Calu3 (cell line): ENCODE measurements at places on chromosomes 11 and 22. TPM values are rescaled to one million over a fixed set of nuclear protein-coding genes. Genes with fewer than 3 reads are reported as not detected.

Gene CACNA1I
- 0.05 and 0.07 TPM in 2 replicates for total RNA-seq

Gene TBRG1
- total RNA-seq: 18.8 and 19.1 TPM in 2 replicates

Gene OR52I1
- total RNA-seq: not detected in 2 replicates

Gene AP2A2
- total RNA-seq: 82.9 and 92.9 TPM in 2 replicates

Gene MOV10L1
- total RNA-seq: not detected in 2 replicates

Gene SERGEF
- total RNA-seq: 23.8 and 28.1 TPM in 2 replicates

Gene CDCA5
- total RNA-seq: 53.4 and 55.4 TPM in 2 replicates

Gene LYVE1
- not detected in 2 replicates for total RNA-seq

GRCh38 chr11:82927264-82927880 lies 25.8 kb downstream of the DDIAS start:
- no peaks in the 10 kb centered on the region for H3K4me1 ChIP-seq
- H3K4me3 ChIP-seq: no peak overlapping the region
- H3K27me3 ChIP-seq: no peaks in the 10 kb centered on the region
- peak; percentile 16 for DNase-seq
- no peaks in the 10 kb centered on the region for H3K36me3 ChIP-seq

- peaks cover 44% of the 10 kb centered on the region for H3K36me3 ChIP-seq
- DNase-seq: peak; percentile 92
- no peaks in the 10 kb centered on the region for H3K27me3 ChIP-seq
- H3K4me3 ChIP-seq: peak within 1 kb of the TSS; percentile 76
- peak within 1 kb of the TSS; percentile 46 for H3K27ac ChIP-seq
- peaks cover 22% of the 10 kb centered on the region for H3K4me1 ChIP-seq
Measured at GRCh38 chr22:38755911-38756532, at the start of gene SUN2. SUN2 (minus strand) TSS chr22:38755998; CDS start chr22:38752628, 3,370 bp downstream.

DNA sequence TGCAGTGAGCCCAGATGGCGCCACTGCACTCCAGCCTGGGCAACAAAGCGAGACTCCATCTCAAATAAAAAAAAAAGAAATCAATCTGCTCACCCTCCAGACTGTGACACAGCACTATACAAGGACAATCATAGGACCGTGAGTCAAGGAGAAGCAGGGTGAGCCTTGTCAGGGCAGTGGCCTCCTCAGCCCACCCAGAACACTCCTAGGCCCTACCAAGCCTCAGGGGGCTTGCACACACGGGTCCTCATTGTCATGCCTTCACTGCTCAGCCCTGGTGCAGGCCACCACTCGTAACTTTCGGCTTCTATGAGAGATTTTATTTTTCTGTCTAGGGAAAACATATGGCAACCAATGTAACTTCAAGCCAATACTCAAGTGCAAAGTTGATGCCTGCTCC lies 35.8 kb downstream of the DGCR2 start:
- H3K4me3 ChIP-seq: no peak overlapping the region
- peak overlapping the region; percentile 36 for H3K27ac ChIP-seq
- peaks cover 18% of the 10 kb centered on the region for H3K36me3 ChIP-seq
- peaks cover 10% of the 10 kb centered on the region for H3K4me1 ChIP-seq

GRCh38 chr22:31346733-31347250 lies 646 bp upstream of the PATZ1 start:
- peak overlapping the region; percentile 63 for H3K27ac ChIP-seq
- H3K4me3 ChIP-seq: peak overlapping the region; percentile 81

DNA sequence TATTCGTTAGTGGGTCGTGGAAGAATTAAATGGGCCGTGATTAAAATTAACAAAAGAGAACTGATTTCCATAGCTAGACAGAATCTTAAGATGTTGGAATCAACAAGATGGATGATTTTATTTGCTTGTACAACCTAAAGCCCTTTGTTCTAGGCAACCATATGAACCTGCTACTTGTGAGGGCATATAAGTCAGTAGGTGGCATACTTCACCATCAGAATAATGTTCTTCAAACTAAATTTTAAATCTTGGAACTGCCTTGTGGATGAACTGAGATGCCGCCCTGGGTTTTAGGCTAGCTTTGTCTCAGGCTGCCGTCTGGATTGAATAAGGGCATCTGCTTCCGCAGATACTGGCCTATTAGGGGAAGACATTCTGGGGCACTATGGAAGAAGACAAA lies 40.9 kb downstream of the CSRP3 start:
- H3K27ac ChIP-seq: no peak overlapping the region
- peaks cover 13% of the 10 kb centered on the region for H3K4me1 ChIP-seq
- H3K27me3 ChIP-seq: no peaks in the 10 kb centered on the region

DNA sequence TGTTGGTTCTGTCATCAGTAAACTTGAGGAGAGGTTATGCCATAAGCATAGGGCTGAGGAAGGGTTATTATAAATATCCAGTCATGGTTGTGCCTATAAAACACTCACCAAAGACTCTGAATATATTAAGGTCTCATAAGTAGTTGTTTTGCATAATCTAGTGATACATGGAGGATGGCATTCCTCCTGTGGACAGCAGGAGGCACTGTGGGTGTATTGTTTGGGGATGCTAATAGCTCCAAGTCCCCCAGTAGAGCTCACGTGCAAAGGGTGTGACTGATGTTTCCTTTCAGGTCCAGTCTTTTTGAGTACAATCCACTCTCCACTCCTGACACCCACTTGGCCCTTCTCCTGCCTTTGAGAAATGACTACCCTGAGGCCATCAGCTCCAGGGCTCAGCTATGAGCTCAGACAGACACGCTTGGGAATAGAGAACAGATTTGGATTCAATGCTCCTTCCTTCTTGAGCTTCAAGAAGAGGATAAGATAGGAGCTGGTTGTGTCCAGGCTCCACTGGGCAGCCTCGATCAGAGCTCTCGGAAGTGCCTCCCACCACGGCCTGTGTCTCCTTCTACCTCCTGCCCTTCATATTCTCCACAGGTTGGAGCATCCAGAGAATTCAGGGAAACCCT lies 85.2 kb upstream of the IGLL5 start:
- peaks cover 87% of the 10 kb centered on the region for H3K27me3 ChIP-seq
- H3K4me1 ChIP-seq: no peaks in the 10 kb centered on the region
- no peak overlapping the region for H3K4me3 ChIP-seq
- no peak overlapping the region for H3K27ac ChIP-seq
- H3K36me3 ChIP-seq: no peaks in the 10 kb centered on the region

DNA sequence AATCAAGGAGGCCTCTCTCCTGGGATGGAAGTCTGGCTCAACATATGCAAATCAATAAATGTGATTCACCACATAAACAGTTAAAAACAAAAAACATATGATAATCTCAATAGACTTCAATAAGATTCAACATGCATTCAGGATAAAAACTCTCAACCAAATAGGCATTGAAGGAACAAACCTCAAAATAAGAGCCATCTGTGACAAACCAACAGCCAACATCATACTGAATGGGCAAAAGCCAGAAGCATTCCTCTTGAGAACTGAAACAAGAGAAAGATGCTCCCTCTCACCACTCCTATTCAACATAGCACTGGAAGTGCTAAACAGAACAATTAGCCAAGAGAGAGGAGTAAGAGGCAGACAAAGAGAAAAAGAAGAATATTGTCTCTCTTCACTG lies 54.0 kb upstream of the SEZ6L start:
- no peak for DNase-seq
- no peak overlapping the region for H3K4me3 ChIP-seq
- H3K27ac ChIP-seq: no peak overlapping the region

GRCh38 chr11:119041821-119042514 lies 11.3 kb upstream of the SLC37A4 start:
- DNase-seq: no peak
- no peaks in the 10 kb centered on the region for H3K27me3 ChIP-seq
- H3K4me3 ChIP-seq: no peak overlapping the region

DNA sequence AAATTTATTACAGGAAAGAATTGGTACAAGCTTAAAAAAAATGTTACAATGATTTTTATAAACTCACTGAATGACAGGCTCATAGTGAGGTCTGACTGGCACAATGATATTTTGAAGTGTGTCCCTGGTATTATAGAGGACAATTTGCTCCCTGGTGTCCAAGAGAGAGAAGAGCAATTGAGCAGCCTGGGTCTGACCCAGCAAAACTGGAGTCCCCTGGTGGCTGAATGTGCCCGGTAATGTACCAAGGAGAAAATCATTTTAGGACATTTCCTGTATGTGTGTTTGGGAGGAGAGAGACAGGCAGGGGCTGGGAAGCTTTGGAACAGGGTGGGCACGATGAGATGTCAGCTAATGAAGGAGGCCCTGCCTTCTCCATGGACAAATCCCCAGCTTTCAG lies 125.3 kb downstream of the APOL5 start:
- H3K36me3 ChIP-seq: peaks cover 12% of the 10 kb centered on the region
- no peak overlapping the region for H3K27ac ChIP-seq
- H3K27me3 ChIP-seq: no peaks in the 10 kb centered on the region
- DNase-seq: peak; percentile 66
- peaks cover 42% of the 10 kb centered on the region for H3K4me1 ChIP-seq

DNA sequence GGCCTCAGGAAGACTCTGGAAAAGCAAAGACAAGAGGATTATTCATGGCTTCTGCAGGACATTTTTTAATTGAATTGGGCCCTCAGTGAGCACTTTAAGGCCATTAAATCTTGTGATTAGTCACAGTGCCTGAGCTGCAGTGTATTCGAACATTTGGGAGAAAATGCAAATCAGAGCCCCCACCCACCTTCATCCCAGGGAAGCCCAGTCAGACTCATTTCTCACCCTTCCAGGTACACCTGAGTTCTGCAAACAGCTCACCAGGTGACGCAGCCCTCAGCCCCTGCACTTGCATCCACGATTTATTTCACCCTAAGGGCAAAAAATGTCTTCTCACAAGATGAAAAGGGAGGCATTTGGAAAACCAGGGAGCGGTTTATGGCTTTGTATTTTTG lies 128.7 kb downstream of the MPPED1 start:
- no peak for DNase-seq
- H3K27ac ChIP-seq: no peak overlapping the region
- peaks cover 55% of the 10 kb centered on the region for H3K27me3 ChIP-seq

DNA sequence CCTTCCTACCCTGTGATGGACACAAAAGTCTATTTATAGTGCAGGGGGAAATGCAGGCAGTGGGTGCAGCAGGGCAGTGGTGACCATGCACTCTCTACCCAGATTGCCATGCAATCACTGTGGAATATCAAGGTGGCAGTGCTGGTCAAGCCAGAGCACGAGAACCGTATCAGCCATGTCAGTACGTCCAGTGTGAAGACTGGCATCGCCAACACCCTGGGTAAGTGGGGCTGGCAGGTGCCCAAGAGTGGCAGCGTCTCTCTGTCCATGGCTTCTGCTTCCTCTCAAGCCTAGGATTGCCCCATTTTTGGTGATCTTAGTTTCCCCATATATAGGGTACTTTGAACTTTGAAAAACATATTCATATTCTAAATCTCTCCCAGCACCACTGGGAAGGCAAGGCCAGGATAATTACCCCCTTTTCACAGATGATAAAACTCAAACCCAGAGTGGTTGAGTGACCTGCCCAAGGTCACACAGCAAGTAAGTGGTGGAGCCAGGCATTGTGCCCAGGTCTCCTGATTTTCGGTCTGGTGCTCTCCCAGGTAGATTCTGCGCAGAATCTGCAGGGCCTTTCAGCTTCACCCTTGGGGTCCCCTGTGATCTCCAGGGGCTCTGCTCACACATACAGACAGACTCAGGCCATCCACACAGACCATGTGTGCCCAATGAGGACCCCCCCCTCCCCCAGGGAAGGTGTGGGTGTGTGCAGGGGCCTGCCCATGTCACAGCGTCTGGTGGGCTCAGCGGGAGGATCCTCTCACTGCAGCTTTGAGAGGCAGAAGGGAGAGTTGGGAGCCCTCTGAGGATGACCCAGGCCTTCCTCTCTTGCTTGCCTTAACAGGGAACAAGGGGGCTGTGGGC lies 7.1 kb downstream of the INPPL1 start:
- H3K36me3 ChIP-seq: peaks cover 41% of the 10 kb centered on the region
- no peak overlapping the region for H3K27ac ChIP-seq
- no peak for DNase-seq
- no peak overlapping the region for H3K4me3 ChIP-seq
- no peaks in the 10 kb centered on the region for H3K4me1 ChIP-seq

GRCh38 chr11:45102810-45103621 lies 43.4 kb upstream of the PRDM11 start:
- peaks cover 7% of the 10 kb centered on the region for H3K4me1 ChIP-seq
- no peak overlapping the region for H3K4me3 ChIP-seq
- peak; percentile 62 for DNase-seq
- no peak overlapping the region for H3K27ac ChIP-seq

DNA sequence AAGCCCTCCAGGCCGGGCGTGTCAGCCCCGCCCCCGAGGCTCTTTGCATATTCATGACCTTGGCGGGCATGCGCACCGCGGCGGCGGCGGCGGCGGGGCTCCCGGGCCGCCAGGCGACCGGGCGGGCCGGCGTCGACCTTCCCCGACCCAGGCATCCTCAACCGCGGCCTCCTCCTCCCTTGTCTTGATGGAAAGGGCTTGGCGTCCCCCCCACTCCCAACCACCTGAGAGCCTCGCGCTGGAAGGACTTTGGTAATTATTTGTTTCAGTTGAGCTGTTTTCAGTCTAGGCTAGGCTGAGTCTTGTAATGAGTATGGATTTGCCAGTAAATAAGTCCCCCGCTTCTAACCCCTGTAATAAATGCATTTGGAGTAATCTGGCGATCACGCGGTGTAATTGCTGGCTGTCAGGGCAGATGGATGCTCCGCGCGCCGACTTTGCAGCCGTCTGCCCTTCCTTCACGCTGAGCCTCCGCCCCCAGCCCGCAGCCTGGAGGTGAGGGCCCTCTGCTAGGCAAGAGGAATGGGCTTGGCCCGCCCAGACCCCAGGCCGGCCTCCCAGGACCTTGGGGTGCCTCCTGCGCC lies 25.2 kb downstream of the FLRT1 start:
- H3K27ac ChIP-seq: no peak overlapping the region
- H3K27me3 ChIP-seq: no peaks in the 10 kb centered on the region
- H3K4me1 ChIP-seq: no peaks in the 10 kb centered on the region
- peaks cover 4% of the 10 kb centered on the region for H3K36me3 ChIP-seq

- H3K36me3 ChIP-seq: peaks cover 60% of the 10 kb centered on the region
- H3K27ac ChIP-seq: no peak overlapping the region
- H3K27me3 ChIP-seq: no peaks in the 10 kb centered on the region
- no peak overlapping the region for H3K4me3 ChIP-seq
- peak; percentile 57 for DNase-seq
Measured at GRCh38 chr22:20803696-20804324, 29.9 kb downstream of the SERPIND1 start.

- H3K36me3 ChIP-seq: no peaks in the 10 kb centered on the region
- no peak for DNase-seq
- peaks cover 26% of the 10 kb centered on the region for H3K27me3 ChIP-seq
- H3K4me3 ChIP-seq: no peak overlapping the region
Measured at GRCh38 chr22:50105208-50106100, 15.6 kb downstream of the MOV10L1 start.

DNA sequence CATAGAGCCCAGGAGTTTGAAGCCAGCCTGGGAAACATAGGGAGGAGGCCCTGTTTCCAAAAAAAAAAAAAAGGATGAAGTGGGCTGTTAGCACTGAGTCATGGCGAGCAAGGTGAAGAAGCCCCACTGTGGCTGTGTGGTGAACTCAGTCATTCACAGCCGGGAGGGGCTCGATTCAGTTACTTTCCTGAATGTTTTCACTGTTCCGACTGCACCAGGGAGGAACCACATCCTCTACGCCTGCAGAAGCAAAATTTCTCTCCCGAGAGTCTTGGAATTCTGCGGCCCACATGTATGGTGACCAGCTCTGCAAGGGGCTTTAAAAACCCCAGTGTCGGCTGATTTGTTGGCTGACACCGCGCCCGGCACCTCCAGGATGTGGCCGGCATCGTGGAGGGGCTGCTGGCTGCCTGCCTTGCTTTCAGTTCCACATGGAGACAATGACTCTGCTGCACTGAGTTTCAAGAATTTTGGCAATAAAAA lies 27.8 kb upstream of the GRAMD4 start:
- no peak overlapping the region for H3K4me3 ChIP-seq
- H3K27me3 ChIP-seq: no peaks in the 10 kb centered on the region
- DNase-seq: no peak
- no peak overlapping the region for H3K27ac ChIP-seq
- peaks cover 10% of the 10 kb centered on the region for H3K4me1 ChIP-seq
